ENCODE measurements at places on chromosomes 2 and 18.

DNA sequence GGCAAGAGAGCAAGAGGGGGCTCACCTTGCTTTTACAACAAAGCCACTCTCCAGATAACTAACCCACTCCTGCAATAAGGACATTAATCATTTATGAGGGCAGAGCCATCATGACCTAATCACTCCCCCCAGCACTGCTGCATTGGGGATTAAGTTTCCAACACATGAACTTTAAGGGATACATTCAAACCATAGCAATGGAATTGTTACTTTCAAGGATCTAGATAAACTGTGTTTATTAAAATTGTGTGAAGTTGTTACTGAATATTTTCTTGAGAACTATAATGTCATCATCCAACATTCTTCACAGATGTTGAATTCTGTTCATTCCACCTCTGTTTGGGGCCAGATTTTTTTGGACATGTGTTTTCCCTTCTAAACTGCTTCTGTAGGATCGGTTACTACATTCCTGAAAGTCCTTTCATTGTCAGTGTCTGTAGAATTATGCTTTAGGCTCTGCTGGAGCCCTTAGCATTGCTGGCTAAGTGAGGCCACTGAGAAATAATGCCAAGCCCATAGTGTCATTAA lies 50.4 kb downstream of the SPATS2L start:
- DNase-seq, result peak; percentile 72

DNA sequence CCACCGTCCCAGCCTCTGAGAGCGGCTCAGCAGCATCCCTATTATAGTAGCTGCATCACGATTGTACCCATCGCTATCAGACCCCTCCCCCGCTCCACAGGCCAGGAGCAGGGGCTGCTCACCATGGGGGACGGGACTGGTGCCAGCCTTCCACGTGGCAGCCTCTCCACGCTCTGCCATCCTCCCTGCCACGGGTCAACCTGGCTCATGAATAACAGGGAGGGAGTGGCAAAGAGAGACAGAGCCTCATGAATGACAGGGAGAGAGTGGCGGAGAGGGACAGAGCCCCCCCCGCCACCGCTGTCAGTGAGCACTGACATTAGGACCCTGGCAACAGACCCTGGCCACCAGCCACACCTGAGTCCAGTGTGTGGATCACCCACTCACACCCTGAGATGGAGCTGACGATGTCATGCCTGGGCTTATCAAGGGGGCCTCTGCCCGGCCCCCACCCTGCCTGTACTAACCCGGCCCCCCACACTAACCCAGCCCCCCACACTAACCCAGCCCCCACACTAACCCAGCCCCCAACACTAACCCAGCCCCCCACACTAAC lies 16.9 kb downstream of the CROCC2 start:
- no peak for DNase-seq

DNA sequence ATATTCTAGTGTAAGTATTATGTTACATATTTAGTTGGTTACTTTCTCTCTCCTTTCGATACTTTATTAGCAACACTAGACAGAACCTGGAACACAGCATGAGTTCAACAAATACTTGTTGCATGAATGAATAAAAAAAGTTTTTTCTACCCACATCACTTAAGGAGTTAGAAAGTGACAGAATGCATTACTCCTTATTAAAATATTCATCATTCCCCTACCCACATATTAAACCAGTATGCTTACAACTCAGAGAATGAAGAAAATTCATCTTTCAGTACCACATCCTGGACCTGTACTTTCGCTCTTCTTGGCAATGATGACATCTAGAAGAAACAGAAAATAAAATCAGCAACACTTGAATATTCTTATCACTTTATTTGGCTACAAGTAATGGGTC lies 6.0 kb downstream of the SRBD1 start:
- DNase-seq, result no peak

DNA sequence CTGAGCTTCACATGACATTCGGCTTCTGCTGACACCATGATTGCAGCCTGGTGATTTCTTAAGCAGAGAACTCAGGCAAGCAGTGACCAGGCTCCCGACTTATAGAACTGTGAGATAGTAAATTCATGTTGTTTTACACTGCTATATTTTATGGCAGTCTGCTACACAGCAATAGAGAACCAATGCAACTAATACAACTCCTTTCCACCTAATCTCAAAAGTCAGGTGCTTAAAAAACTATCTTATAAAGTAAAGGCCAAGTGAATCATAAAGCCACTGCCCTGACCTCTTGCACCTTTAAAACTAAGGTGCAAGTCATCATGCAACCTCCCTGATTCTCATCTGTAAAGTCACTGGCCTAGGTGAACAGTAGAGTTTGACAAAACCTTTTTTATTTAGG lies 95.3 kb upstream of the GLS start:
- DNase-seq, result no peak

- no peak for DNase-seq
These were observed 7.4 kb downstream of the EPAS1 start for GRCh38 chr2:46304635-46305034.

GRCh38 chr2:144439993-144440392 lies 79.9 kb downstream of the ZEB2 start:
- DNase-seq, result no peak

GRCh38 chr18:27164905-27165304 lies 20.2 kb downstream of the CHST9 start:
- no peak for DNase-seq

- no peak for DNase-seq
These were observed 763.7 kb upstream of the CRIM1 start for GRCh38 chr2:35591886-35592285.

GRCh38 chr18:21054252-21054821 lies 57.3 kb downstream of the ROCK1 start:
- DNase-seq, result no peak

GRCh38 chr18:35467624-35468016 lies 30.1 kb downstream of the INO80C start:
- no peak for DNase-seq

DNA sequence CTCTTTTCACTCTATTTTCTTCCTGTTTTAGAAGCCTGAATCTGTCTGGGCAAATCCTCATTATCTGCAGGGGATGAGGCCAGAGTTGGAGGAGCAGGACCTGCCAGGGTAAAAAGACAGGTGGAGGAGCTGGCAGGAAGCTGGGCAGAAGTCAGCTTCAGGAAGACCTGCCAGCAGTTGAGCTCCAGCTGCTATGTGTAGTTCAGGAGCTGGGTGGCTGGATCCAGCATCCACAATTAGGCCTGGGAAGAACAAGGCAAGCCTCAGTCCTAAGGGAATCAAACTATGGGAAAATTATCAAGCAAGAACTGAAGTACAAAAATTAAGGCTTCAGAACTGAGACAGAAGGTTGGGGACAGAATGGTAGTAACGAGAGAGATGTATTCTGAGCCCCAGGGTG lies 174.0 kb downstream of the MREG start:
- DNase-seq, result no peak

- DNase-seq, result no peak
These were observed 11.9 kb downstream of the TYW5 start for GRCh38 chr2:199943373-199943772.

GRCh38 chr18:48459016-48459415 lies 49.8 kb upstream of the ZBTB7C start:
- DNase-seq, result no peak

GRCh38 chr2:226904592-226904991 lies 68.7 kb downstream of the RHBDD1 start:
- no peak for DNase-seq

GRCh38 chr2:1650085-1650872 lies 94.0 kb downstream of the PXDN start:
- DNase-seq, result no peak

- DNase-seq, result peak; percentile 8
These were observed 168.1 kb downstream of the SETBP1 start for GRCh38 chr18:44848644-44849335.

GRCh38 chr2:237630216-237631000 lies 3.0 kb downstream of the LRRFIP1 start:
- no peak for DNase-seq

- DNase-seq, result no peak
These were observed 15.1 kb downstream of the HOXD3 start for GRCh38 chr2:176172007-176172894.

DNA sequence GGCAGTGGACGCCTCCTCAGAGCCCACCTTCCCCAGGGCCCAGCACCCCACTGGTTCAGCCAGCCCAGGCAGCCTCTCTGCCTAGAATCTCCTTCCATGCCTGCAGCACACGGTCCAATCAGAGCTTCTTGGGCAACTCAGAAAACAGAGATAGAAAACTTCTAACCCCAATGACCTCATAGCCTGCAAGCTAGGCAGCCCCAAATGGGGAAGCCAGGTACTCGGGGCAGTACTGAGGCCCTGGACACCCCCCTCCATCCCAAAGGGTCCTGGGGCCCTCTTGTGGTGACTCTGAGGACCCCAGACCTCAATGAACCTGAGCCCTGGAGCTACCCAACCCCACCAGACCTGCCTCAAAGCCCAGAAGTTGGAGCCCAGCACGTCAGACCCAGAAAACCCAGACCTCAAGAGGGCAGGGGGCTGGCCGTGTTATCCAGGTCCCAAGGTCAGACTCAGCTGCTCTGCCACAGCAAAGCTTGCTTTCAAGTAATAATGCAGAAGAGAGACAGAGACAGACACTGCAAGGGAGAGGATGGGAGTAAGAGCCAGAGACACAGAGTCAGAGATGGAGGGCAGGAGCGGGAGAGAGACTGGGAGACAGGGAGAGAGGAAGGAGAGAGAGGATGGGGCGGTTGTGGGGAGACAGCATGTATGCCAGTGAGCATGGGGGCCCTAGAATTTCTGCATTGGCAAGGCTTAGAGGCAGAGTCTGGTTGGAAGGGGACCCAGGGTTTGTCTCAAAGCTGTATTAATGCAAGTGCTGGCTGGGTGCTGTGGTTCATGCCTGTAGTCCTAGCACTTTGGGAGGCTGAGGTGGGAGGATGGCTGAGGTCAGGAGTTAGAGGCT lies 28.2 kb downstream of the SERTAD2 start:
- no peak for DNase-seq

DNA sequence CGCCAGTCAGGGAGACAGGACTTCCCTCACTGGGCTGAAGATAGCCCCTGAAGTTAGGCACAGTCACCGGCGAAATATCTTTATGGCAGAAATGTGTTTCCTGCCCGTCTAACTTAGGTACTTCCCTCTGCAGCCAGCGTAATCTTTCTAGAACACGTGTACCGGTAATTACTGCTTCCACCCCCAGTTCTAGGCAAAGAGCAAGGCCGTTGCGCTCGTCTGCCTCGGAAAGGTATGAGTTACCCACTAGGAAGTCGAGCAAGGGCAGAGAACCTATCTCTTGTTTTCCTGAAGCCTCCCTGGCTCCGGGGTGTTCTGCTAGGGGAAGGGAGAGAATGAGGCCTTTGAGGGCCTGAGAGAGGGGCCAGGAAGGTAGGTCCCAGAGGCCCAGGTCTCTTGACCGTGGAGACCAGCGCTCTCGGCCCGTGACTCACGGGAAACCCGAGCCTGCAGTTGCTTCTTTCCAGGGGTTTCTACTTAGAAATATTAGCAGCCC lies 70.0 kb downstream of the TWSG1 start:
- DNase-seq, result peak; percentile 60

GRCh38 chr18:24397694-24398368 lies at the start of gene OSBPL1A:
Gene OSBPL1A, minus strand, starts transcription at chr18:24397824. Its CDS starts 20,291 bp downstream, at chr18:24377533.
- peak; percentile 94 for DNase-seq

DNA sequence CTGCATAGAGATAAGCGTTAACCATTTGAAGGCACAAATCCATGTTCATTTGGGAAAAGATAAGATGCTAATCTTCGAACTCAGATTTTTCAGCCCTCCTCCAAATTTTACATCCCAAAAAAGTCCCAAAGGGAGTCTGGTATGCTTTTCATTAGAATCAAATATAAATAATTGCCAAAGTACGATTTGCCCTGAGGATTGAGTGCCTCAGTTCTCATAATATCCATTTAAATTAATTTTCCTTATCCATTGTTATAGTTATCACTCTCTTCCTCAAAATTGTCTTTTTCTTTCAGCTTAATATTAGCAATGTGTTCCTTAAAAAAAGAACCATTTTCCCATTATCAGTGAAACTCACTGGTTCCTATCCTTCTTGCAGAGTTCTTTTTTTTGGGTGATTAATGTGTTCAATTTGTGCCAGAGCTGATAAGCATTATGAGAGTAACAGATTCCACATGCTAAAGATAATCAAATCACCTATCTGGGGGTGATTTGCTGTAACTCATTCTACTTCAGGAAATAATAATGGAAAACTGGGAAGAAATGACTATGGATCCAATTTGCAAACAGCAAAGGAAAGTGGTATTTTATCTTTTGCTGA lies 686 bp downstream of the HNMT start:
- DNase-seq, result peak; percentile 6

GRCh38 chr2:107553539-107553938 lies 273.2 kb upstream of the RGPD4 start:
- DNase-seq, result peak; percentile 23

DNA sequence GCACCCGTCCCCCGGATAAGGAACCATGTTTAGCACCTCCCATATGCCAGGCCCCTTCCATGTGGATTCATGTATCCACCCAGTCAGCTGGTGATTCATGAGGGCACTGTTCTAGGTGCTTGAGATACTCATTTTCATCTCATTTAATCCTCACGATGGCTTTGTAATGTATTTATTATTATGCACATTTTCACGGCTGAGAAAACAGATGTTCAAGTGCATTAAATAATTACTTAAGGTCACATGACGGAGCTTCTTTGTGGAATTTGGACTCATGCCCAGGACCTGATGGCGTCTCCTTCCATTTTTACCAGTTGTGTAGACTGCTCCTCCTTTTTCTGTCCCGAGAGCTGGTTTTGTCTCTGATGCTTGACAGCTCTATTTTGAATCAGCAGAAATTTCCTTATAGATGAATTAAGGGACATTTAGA lies 72.2 kb upstream of the RBM44 start:
- DNase-seq, result peak; percentile 80

GRCh38 chr2:111157798-111158197 lies 37.1 kb downstream of the BCL2L11 start:
- DNase-seq, result no peak

DNA sequence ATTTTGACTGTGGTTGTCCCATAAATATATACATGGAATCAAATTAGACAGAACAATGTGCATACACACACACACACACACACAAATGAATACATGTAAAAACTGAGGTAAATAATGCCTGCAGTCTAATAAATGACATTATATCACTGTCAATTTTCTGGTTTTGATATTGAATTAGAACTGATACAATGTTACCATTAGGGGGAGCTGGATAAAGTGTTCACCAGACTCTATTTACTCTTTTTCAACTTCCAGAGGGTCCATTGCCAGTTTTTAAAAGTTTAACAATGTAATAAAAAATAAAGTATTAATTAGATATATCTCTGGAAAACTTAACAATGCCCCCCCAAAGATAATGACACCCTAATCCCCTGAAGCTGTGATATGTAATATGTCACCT lies 1666.8 kb upstream of the TMEFF2 start:
- no peak for DNase-seq

- no peak for DNase-seq
These were observed 31.5 kb downstream of the USP34 start for GRCh38 chr2:61439241-61440002.
